ENCODE measurements at places on chromosomes 4 and X. TPM values are rescaled to one million over a fixed set of nuclear protein-coding genes. Genes with fewer than 3 reads are reported as not detected.

The SNCA gene
- 98.6 TPM for total RNA-seq

The ZFX gene
- 46.1 TPM for total RNA-seq

The PAGE5 gene
- total RNA-seq: not detected

The SOD3 gene
- not detected for total RNA-seq

The APBB2 gene
- 68.1 TPM for total RNA-seq

The SPATA4 gene
- 0.82 TPM for total RNA-seq

The PLS3 gene
- total RNA-seq: 76.2 TPM

The SLC2A9 gene
- 2.9 TPM for total RNA-seq

The TIGD4 gene
- total RNA-seq: 3.3 TPM

The RNF175 gene
- total RNA-seq: 31.0 TPM

DNA sequence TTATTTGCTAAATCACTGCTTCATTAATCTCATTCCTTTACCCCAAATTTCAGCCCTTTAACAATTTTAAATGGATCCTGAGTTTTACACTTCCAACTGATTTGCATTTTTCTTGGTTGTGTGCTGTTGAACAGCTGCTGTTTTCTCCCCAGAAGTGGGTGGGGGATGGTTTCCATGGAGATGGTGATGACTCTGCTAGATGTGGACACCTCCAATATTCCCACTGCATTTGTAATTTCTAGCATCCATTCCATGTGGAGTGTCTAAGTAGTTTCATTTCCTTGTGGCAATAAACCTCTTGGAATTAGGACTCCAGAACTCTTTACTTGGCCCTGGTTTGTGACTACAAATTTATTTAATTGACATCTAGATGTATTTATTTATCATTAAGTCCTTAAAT, 330.4 kb downstream of the GBA3 start:
- DNase-seq: no peak

DNA sequence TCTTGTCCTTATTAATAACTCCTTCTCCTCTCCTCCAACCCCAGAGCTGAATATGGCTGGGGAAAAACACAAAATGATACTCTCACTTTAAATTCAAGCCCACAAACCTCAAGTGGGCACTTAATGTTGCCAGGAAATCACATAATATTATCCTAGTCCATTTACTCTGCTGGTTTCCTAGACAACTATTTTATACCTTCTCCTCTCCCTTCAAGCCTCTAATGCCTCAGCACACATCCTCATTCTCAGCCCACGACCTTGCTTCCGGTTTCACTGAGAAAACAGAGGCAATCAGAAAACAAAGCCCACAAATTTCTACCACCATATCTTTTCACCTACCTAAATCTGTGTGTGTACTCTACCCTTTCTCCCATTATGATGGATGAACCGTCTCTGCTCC, 12.1 kb upstream of the CLCN5 start:
- DNase-seq: no peak

DNA sequence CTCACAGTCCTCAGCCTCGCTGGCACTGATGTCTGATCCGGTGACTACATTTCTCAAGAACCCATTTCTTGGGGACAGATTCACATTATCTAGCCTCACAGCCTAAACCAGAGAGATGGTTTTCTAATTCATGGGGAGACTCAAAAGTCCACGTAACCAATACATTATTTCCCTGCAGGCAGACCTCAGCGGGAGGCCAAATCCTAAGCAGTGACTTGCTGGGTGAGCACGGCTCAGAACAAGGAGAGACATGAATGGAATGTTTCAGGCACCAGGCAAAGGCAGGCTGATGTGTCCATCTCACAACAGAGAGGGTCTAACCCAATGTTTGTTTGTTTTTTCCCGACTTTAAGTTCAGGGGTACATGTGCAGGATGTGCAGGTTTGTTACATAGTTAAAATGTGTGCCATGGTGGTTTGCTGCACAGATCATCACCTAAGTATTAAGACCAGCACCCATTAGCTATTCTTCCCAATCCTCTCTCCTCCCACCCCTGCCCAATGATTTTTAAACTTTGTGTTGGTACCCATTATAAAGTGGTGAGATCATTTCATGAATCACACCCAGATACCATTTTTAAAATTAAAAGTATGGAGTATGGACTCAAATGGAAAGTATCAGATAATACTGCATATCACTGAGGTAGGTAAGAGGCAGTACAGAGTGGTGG, 53.3 kb downstream of the SCD5 start:
- DNase-seq: no peak

- DNase-seq: peak; percentile 7
These were observed 471 bp downstream of the MCTS1 start for GRCh38 chrX:120604361-120604782.

- DNase-seq: no peak
These were observed 132.1 kb upstream of the CXCL13 start for GRCh38 chr4:77473509-77473908.

DNA sequence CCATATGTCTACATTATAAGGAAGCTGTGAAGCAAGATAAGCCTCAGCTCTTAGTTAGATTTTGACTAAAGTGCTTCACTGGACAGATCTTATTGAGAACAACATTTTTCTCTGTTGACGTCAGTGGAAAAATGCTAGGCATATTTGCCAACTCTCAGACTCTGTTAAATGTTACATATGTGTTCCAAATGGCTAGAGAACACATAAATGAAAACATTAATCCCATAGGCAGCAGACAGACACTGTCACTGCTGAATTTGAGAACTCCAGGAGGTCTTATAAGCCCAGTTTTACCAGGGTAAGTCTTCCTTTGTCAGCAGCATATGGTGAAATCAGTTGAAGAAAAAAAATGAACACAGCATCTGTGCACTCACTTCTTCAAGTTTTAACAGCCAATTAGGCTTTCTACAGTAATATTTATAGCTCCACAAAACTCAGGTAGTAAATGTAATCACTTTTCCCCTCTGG, 186.9 kb downstream of the CAMK2D start:
- DNase-seq: no peak

DNA sequence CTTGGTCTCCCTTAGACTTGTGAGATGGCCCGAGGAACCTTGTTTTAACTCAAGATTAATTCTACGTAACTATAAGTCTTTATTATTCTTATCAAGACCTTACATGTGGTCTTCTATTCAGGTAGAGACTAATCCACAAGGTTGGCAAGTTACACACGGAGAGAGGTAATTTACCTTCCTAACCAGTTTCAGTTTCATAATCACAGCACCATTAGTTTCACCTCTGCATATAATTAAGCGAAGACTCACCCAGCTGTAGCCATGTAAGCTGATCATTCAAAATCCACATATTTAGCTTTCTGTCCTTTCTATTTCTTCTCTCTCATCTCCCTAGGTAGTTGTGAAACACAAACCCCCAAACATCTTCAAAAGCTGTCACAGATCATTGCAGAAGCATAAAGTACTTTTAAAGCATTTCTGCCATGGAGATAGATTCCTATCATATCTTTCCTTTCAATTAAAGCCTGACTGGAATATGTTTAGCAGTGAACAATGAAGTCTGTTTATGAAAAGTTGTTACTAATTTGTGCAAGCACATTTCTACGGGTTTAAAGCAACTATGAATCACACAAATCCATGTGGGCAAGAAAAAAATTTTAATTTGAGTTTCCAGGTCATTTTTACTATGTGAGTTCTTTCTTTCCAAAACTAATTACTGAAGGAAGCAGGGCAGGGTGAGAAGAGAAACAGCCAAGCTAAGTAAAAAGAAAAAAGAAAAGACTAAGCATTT, 78.5 kb downstream of the BTC start:
- DNase-seq: no peak

DNA sequence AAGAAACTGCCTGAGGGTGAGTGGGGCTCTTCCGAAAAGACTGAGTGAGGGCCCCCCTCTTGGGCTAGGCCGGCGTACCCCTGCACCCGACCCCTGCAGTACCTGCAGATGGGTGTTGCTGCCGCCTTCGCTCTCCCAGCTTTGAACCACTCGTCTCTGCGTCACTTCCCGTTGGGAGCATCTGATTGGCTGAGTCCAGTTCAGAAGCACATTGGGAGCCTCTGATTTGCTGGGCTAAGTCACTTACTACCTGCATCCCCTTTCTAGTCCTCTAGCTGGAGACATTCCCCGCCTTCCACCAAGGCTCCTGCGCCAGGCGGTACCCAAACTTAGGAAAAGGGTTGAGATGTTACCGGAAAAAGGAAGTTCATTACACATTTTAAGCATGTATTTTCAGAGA, 20.4 kb upstream of the WWC2 start:
- DNase-seq: no peak

DNA sequence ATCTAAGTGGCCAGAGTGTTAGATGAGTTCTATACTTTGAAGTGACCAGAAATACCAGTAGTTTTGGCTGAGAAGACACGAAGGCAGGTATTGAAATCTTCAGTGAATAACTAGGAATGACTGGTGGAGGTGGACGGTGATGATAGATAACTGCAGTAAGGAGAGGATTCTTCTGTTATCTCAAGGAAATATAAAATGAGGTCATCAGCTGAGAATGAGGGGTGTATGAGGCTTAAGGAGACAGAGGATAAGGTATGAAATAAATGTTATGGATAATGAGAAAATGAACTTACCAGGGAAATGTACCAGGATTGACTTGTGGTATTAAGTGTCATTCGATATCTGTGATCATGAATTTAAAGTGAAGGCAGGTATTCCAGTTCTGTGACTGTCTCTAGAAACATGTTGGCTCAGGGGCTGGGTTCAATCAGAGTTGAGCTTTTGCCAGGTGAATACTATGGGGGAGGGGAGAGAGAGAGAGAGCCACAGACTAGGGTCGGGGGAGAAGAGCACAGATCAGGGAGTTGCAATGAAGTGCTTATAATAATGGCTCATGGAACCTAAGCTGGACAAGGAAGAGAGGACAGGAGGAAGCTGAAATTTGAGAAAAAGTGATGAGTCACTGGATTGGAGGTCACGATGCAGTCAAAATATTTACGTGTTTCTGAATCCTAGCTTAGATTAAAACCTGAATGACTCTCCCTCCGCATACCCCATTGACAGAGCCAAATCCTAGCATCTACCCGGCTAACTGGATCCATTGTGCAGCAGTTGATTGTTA, 37.5 kb upstream of the BRS3 start:
- no peak for DNase-seq

- DNase-seq: peak; percentile 67
These were observed 28.7 kb upstream of the JAKMIP1 start for GRCh38 chr4:6229095-6229494.

GRCh38 chr4:40388239-40388638, 53.1 kb downstream of the CHRNA9 start:
- DNase-seq: no peak

DNA sequence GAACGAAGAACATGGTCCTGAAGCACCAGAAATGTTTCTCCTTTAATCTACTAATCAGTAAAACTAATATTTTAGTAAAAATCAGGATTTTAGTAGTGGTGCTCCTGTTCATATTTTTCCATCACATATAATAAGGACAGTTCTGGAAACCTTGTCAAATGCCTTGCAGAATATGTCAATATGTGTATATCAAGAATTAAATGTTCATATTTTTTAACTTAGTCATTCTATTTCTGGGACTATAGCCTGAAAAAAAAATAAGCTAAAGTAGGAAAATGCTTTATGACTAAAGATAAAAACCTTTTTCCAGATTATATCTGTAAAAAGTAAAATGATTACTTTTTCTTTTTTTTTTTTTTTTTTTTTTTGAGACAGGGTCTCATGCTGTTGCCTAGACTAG, 65.1 kb downstream of the MAB21L2 start:
- no peak for DNase-seq

DNA sequence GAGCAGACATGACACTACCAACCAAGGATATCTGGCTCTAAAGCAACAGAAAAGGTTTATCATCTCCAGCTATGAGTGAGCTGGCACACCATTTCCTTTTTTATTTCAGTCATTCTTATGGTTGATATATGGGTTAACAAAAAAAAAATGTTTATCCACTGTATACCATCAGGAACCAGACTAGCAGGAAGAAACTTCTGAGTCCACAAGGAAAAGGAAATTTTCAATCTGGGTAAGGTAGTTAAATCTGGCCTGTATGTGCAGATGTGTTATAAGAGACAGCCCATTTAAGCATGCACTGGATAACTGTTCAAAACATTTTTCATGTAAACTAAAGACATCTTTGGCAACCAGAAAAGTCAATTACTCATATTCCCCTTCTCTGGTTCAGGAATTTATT, 35.0 kb downstream of the AMMECR1 start:
- DNase-seq: no peak

Data from frontal cortex (tissue), 4 donors.